Left ventricle myocardium superior (tissue), 1 donor: ENCODE measurements at places on chromosomes 12 and 14.

DNA sequence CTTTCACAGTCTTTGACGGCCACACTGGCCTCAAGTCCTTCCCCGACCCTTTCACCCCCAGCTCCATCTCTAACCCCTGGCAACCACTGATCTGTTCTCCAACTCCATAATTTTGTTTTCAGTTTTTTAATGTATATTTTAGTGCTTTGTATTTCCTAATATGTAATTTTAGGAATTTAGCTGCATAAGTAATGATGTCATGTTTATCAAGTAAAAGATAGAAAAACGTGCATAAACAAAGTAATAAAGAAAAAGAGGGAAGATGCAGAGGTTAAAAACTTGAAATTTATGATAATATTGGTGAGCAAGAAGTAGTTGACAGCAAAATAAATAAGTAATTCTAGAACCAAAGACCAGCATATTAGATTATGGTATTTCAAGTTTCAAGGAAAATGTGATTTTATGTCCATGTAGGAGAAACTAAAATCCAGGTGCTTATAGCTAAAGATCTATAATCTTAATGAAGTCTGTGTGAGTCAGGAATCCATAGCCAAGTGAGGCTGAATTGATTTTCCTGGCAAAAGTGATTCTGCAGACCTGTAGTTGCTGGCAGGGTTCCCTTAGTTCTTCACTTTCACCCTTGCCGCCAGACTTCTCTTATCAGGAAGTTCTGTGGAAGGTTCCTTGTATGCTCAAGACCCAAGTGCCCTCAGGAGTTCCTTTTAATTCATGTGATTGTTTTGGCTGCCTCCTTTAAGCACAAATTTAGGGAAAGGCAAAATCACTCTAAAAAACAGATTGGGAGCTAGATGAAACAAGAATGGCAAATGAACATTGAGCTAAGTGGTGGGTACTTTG, 24.4 kb downstream of the FBXW8 start:
- DNase-seq: no peak

GRCh38 chr12:69008520-69008919, 75.5 kb upstream of the CPM start:
- no peak for DNase-seq

DNA sequence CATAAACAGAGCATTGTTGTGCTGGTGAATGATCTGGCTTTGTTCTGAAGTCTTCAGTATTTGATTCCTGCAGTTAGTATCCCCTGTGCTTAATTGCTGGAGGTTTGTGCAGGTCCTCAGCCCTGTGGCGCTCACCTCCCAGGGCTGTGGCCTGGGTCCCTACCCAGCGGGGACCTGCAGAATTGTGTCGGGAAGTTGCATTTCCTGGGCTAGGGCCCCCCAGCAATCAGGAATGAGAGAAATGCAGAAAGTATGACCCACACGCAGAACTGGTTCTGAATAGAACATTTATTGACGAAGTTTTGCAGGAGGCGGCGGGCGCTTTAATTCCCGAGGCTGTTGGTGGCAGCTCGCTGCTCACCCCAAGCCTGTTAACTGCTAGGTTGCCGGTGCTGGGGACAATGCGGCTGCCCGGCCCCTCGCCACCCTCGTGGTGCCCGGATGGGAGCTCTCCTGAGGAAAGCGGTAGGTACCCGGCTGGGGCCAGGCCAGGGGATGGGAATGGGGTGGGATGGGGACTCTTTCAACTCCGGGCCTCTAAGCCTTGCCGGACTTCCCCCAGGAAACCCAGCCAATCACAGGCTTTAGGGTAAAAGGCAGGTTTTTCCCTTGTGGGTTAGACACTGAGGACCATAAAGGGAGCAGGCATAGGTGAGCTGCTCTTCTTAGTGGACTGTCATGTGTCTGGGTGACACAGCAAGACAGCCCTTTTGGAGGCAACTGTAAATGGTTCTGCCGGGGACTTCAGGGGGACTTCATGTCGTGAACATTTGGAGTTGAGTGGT, 11.6 kb downstream of the PLEKHG3 start:
- DNase-seq: peak; percentile 51

DNA sequence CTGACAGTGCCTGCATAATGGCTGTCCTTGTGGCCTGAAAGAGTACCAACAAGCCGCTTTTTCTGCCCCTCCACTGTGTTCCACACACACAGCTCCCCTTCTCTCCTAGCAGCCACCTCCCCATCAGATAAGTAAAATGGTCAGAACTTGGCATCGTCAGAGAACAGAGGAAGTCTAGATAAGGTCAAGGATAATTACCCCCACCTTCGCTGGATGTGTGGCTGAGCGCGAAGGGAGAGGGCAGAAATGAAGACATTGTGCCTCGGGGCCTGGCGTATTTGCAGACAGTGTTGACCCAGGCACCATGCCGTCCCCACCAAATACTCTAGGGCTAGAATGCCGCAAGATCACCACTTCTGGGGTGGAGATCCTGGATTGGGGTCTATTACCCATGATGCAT, 30.6 kb downstream of the FBXO21 start:
- DNase-seq: no peak

GRCh38 chr12:124359671-124360581, 65.0 kb downstream of the RFLNA start:
- DNase-seq: peak; percentile 97

GRCh38 chr12:106239951-106240335, 7.9 kb downstream of the CKAP4 start:
- no peak for DNase-seq

GRCh38 chr12:56644654-56645053, 1.1 kb downstream of the ATP5F1B start:
- DNase-seq: no peak

GRCh38 chr12:112606611-112607365, 184.8 kb upstream of the RPH3A start:
- no peak for DNase-seq

DNA sequence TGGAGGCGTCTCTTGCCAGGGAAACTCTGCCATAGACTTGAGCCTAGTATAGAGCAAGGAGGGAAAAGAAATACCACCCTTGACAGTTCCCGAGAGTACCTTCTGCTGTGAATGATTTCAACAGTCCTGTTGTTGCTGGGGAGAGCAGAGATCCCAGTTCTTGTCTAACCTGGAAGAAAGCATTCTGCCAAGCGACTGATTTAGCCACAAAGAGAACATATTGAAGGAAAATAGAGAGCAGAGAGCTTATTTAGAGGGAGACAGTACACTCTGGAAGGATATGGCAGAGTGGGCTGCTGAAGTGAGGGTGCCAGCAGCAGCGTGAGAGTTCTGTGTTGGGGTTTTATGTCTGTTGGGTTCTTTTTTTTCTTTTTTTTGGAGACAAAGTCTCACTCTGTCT, 966.9 kb upstream of the TMEM132C start:
- DNase-seq: no peak

- DNase-seq: no peak
Observed at GRCh38 chr12:197911-198695, 15.9 kb downstream of the SLC6A12 start.

- DNase-seq: peak; percentile 34
Observed at GRCh38 chr12:4855121-4855924, 54.4 kb upstream of the KCNA1 start.

DNA sequence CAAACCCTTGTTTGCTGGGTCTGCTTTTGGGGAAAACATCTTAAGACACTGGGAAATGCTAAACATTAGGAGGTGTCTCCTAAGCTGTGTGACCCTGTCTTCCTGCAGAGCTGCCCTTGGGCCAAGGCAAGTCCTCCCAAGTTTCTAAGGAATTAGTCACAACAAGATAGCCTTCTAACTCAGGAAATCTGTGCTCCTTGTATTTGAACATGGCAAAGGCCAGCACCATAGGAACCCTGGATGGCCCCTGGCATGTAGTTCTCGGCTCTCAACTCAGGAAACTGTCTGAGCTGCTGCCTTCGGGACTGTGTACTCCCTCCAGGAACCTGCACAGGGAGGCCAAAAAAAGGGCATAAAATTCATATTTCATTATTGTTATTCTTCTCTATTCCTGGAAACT, 37.6 kb upstream of the LTBP2 start:
- no peak for DNase-seq

GRCh38 chr12:113211160-113211559, 10.1 kb upstream of the TPCN1 start:
- DNase-seq: no peak

DNA sequence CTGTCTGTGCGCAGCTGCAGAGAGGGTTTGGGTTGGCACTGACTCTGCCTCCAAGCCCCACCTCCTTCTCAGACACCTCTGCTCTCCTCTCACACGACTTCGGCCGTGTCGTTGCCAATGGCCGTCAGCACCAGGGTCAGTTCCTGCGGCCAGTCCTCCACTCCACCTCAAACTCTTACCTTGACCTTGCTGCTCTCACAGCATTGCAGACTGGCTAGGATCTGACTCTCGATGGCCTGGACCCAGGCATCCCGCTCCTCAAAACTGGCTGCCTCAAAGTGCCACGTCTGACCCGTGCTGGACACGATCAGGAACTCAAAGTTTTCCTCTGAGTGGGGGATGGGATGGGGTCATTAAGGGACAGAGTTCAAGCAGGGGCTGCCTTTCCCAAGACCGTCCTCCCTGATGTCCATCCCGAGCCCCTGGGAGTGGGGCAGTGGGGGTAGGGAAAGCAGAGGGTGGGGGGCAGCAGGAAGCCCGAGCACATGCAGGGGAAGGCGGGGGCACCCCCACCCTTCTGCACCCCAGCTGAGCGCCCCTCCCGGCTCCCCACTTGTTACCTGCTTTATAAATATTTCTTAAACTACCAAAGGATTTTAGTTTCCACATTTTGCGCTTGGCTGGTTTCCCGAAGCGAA, 10.7 kb downstream of the AGAP2 start:
- no peak for DNase-seq

GRCh38 chr12:51951843-51952722, 584 bp downstream of the ACVR1B start:
- DNase-seq: peak; percentile 60

GRCh38 chr12:68340404-68341270, 8.5 kb upstream of the MDM1 start:
- no peak for DNase-seq
